Activated naive CD4-positive, alpha-beta T cell (primary cell): ENCODE measurements at places on chromosomes 2 and 18.

DNA sequence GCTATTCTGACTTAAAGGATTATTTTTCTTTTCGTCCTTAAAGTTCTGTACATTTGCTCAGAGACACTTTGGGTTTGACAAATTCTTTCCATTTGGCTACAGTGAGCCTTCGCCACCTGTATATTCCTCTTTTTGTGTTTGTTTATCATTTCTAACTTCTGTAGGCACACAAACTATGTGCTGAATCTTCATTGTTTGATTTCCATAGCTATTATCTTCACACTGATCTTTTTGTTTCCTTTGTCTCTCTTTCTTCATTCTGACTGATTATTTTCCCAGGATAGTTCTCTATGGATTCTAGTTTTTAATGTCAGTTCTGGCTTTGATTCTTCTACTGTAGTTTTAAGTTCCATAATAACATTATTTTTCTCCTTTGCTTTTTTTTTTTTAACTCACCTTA, 350.2 kb downstream of the ZNF521 start:
- no peak for DNase-seq

GRCh38 chr2:138078153-138078552, 113.9 kb downstream of the HNMT start:
- DNase-seq = no peak

GRCh38 chr2:66440708-66441497, 6.0 kb downstream of the MEIS1 start:
- DNase-seq = no peak

- DNase-seq = no peak
Measured at GRCh38 chr18:30712383-30712782, 330.2 kb downstream of the DSC3 start.
